PC-9 (cell line): ENCODE measurements at places on chromosomes 5 and 9.

GRCh38 chr5:926417-927171, 33.9 kb downstream of the TRIP13 start:
- 0 out of 2 replicates have a peak, but pooled peaks cover 6% of the 10 kb centered on the region for H3K4me1 ChIP-seq
- no peak overlapping the region for H3K4me3 ChIP-seq
- H3K27me3 ChIP-seq, result peaks cover 13% of the 10 kb centered on the region; the same call in 1 of the 2 replicates
- no peak overlapping the region for H3K27ac ChIP-seq

DNA sequence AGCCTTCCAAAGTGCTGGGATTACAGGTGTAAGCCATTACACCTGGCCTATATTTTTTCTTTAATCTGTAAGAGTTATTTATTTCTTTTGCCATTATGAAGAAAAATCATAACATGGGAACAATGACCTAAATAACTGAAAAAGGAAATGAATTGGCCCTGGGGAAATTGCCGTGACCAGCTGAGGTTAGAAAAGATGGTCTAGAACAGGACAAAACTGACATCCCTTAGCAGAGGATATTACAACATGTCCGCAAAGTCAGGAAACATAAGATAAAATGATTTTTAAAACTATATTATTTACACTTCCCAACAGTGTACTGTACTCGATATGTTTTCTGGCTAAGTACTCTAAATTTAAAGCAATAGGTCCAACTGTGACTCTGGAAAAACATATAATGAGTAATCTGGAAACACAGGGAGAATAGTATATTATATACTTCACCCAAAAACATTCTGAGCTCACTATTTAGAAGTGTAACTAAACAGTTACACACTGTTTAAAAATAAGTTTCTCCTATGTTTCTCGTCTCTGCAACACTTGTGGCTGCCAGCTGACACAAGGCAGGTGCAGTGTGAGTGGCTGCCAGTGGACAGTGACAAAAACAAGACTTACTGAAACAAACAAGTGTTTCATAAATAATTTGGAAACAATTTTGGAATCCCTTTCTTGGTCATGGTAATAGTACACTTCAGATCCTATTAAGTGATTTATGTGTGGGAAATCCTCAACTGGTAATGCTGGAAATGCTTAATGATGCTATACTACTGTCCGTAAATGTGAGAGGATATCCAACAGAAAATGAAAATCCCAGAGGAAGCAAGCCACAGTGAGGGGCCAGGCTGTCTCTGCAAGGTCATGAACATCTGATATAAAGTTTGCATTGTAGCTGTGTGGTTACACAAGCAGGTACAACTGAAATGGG, 69.1 kb downstream of the C9orf85 start:
- H3K36me3 ChIP-seq, result no peaks in the 10 kb centered on the region
- H3K27ac ChIP-seq, result no peak overlapping the region
- H3K4me3 ChIP-seq, result no peak overlapping the region
- no peaks in the 10 kb centered on the region for H3K27me3 ChIP-seq
- DNase-seq, result no peak

GRCh38 chr9:109652112-109652511, 127.9 kb upstream of the PALM2AKAP2 start:
- H3K27me3 ChIP-seq, result no peaks in the 10 kb centered on the region
- H3K36me3 ChIP-seq, result no peaks in the 10 kb centered on the region
- DNase-seq, result no peak
- H3K27ac ChIP-seq, result no peak overlapping the region
- no peak overlapping the region for H3K4me3 ChIP-seq
- peaks cover 18% of the 10 kb centered on the region for H3K4me1 ChIP-seq

DNA sequence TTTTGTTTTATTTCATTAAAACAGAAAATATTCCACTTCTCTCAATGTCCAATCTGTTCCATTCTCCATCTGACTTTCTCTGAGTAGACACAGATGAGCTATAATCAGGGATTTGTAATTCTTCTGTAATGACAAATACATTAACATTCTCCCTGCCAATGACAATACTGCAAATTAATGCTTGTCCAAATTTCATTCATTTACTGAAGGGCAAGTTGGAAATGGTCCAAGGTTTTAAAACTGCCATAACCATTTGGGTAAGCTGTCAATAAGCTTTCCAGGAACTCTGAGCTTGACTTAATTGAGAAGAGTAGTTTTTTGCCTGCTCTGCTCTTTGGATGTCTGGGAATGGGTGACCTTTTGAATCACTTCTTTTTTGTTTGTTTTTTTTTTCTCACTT, 253.5 kb downstream of the DMRTA1 start:
- H3K4me3 ChIP-seq, result no peak overlapping the region
- no peak for DNase-seq
- H3K36me3 ChIP-seq, result no peaks in the 10 kb centered on the region

- H3K4me1 ChIP-seq, result no peaks in the 10 kb centered on the region
- H3K27me3 ChIP-seq, result no peaks in the 10 kb centered on the region
- no peaks in the 10 kb centered on the region for H3K36me3 ChIP-seq
- no peak overlapping the region for H3K4me3 ChIP-seq
- no peak for DNase-seq
Observed at GRCh38 chr5:106728208-106728607, 942.5 kb downstream of the EFNA5 start.

DNA sequence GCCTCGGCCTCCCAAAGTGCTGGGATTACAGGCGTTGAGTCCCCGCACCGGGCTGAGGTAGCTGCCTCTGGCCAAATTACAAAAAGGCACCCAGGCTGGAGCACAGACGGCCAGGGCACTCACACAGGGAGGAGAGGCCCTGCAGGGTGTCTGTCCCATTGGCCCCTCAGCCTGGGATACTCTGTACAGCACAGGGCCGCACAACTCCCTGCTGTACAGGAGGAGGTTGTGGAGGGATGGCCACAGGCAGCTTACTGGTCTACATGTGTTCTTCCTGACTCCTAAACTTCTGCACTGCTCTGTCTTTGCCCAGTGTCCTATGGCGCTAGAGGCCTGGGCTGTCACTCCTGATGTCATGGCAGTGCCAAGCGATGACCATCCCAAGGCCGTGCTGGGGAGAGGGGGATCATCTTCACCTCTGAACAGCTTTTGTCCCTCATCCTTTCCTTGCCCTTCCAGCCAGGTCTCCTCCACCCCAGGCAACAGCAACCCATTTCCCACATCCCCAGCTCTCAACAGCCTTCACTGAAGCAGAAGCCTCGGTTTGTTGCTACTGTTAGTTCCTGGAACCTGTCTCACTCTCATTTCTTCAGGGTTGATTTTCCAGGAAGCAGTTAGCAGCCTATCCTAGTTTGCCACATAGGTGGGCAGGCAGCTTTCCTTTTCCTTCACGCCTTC, 1.8 kb upstream of the CNOT6 start:
- H3K36me3 ChIP-seq, result no peaks in the 10 kb centered on the region
- no peak overlapping the region for H3K4me3 ChIP-seq
- H3K27me3 ChIP-seq, result no peaks in the 10 kb centered on the region
- peaks cover 21% of the 10 kb centered on the region for H3K4me1 ChIP-seq

- no peak for DNase-seq
- no peaks in the 10 kb centered on the region for H3K36me3 ChIP-seq
- H3K27me3 ChIP-seq, result no peaks in the 10 kb centered on the region
- H3K4me3 ChIP-seq, result no peak overlapping the region
- no peak overlapping the region for H3K27ac ChIP-seq
- no peaks in the 10 kb centered on the region for H3K4me1 ChIP-seq
Observed at GRCh38 chr9:13358128-13358527, 78.6 kb upstream of the MPDZ start.

GRCh38 chr9:72949244-72949582, 3.6 kb downstream of the ALDH1A1 start:
- no peak overlapping the region for H3K27ac ChIP-seq
- H3K4me1 ChIP-seq, result 0 out of 2 replicates have a peak, but pooled peaks cover under 1% of the 10 kb centered on the region

- no peaks in the 10 kb centered on the region for H3K4me1 ChIP-seq
- H3K36me3 ChIP-seq, result no peaks in the 10 kb centered on the region
- H3K27ac ChIP-seq, result no peak overlapping the region
Observed at GRCh38 chr5:151627650-151628049, 36.5 kb upstream of the FAT2 start.

GRCh38 chr9:115880221-115880885, 273.2 kb upstream of the PAPPA start:
- H3K36me3 ChIP-seq, result no peaks in the 10 kb centered on the region
- no peak for DNase-seq
- no peaks in the 10 kb centered on the region for H3K27me3 ChIP-seq
- no peak overlapping the region for H3K27ac ChIP-seq
- no peaks in the 10 kb centered on the region for H3K4me1 ChIP-seq
- no peak overlapping the region for H3K4me3 ChIP-seq

DNA sequence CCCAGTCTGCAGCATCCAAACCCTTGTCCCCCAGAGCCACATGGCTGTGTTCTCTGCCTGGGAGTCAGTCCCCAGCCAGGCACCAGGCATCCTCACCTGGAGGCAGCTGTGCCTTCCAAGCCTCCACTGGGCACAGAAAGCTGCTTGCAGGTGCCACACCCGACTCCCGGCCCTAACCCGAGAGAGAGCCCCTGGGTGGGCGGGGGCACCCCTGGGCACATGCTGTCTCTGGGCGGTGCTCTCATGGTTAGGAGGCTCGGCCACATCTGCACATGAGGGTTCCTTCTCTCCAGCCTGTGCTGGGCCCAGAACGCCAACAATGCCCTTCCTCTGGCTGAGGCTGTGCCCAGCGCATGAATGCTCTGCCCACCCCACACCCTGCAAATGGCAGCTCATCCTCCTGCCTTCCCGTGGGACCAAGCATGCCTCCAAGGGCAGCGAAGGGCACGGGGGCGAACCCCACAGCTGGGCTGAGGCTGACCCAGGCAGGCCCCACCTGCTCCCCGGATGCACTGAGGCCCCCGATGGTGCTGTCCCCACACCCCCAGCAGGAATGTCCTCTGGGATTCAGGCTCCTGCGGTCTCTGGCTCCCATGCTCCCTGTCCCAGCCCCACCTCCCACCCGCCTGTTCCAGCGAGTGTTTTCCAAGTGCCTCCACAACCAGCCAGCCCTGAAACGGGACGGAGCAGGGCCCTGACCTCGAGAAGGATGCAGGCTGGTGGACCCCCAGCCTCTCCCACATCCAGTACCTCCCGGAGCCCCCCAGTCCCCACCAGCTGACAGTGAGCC, 22.5 kb upstream of the CAMSAP1 start:
- H3K27me3 ChIP-seq, result no peaks in the 10 kb centered on the region
- no peaks in the 10 kb centered on the region for H3K4me1 ChIP-seq
- no peak overlapping the region for H3K4me3 ChIP-seq
- H3K36me3 ChIP-seq, result no peaks in the 10 kb centered on the region

DNA sequence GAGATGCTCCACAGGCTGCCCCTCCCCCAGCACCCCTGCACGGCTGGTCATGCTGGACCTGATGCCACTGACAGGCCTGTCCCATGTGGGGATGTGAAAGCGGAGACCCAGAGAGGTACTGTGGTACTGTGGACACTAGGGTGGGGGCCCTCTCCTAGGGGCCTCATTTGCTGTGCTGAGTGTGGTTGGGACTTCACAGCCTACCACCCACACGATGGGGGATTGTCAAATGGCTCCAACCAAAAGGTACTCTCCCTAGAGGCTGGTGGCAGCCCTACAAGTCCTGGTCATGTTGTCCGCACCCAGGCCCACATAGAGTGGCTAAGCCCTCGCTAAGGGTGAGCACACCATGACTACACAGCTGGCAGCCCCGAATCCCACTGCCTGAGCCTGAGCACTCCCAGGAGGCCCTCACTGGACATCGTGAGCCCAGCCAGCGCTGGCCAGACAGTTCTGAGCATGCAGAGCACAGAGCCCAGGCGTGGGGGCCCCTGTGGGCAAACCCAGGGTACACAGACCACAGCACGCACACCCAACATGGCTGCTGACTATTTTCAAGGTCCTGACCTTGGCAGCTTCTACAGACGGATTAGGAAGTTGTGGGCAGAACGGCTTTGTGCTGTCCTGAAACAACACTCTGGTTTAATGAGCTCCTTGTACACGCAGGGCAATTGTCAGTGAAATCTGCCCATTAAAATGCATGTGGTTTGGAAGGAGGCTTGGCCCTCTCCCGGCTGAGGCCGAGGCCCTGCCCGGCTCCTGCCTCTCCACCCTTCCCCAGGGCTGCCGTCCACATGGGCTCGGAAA, 214.1 kb downstream of the HSPA4 start:
- H3K27ac ChIP-seq, result no peak overlapping the region
- H3K4me3 ChIP-seq, result no peak overlapping the region
- H3K36me3 ChIP-seq, result no peaks in the 10 kb centered on the region
- no peak for DNase-seq

DNA sequence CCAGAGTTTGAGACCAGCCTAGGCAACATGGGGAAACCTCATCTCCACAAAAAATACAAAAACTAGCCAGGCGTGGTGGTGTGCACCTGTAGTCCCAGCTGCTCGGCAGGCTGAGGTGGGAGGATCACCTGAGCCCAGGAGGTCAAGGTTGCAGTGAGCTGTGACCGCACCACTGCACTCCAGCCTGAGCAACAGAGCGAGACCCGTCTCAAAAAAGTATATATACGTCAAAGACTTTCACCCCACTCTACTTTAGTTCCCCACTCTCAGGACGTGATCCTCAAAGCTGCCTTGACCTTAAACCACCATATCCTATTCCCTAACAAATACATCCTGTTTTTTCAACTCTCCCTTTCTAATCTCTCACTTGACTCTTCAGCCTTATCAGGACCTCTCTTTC, 41.0 kb downstream of the PCDHGC5 start:
- no peaks in the 10 kb centered on the region for H3K4me1 ChIP-seq
- no peak overlapping the region for H3K27ac ChIP-seq
- peaks cover 29% of the 10 kb centered on the region; the same call in 1 of the 2 replicates for H3K36me3 ChIP-seq
- no peaks in the 10 kb centered on the region for H3K27me3 ChIP-seq
- no peak for DNase-seq

- peak overlapping the region; percentile 21 for H3K27ac ChIP-seq
- H3K27me3 ChIP-seq, result no peaks in the 10 kb centered on the region
- peaks cover 28% of the 10 kb centered on the region for H3K4me1 ChIP-seq
- peak overlapping the region; percentile 73 for H3K4me3 ChIP-seq
Observed at GRCh38 chr5:14663734-14664269, 716 bp upstream of the OTULIN start.

DNA sequence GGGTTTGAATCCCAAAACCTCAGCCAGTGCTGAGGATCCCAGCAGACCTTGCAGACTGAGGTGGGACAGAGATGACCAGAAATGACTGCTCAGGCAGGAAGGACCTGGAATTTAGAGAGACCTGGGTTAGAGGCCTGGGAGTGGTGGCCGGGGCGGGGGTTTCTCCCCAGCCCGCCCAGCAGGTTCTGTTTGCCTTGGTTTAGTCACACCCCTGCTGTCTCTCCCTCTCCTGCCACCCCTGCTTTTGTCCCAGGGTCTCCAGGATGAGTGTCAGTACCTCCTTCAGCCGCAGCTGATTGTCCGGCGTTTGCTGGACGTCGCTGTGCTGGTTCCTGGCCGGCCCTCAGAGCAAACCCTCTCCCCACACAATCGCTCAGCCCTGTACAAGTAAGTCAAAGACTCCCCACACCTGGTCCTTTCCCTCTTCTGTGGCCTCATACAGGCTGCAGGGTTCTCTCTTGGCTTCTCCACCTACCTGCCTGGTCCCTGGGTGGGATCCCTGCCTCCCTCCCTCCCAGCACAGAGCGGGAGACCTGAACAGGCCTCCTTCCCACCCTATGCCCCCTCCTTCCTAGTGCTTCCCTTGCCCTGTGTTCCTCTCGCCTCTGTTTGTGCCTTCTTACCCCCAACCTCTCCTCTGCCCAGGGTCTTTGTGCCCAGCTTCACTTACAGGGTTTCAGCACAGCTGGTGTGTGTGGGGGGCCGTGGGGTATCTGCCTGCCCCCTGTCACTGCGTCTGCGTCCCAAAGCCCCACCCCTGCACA, 12.0 kb downstream of the TMEM8B start:
- H3K27me3 ChIP-seq, result no peaks in the 10 kb centered on the region
- H3K27ac ChIP-seq, result no peak overlapping the region
- H3K4me3 ChIP-seq, result no peak overlapping the region
- H3K4me1 ChIP-seq, result peaks cover 18% of the 10 kb centered on the region
- DNase-seq, result no peak
- no peaks in the 10 kb centered on the region for H3K36me3 ChIP-seq
